ENCODE measurements at places on chromosomes 12 and 14.

DNA sequence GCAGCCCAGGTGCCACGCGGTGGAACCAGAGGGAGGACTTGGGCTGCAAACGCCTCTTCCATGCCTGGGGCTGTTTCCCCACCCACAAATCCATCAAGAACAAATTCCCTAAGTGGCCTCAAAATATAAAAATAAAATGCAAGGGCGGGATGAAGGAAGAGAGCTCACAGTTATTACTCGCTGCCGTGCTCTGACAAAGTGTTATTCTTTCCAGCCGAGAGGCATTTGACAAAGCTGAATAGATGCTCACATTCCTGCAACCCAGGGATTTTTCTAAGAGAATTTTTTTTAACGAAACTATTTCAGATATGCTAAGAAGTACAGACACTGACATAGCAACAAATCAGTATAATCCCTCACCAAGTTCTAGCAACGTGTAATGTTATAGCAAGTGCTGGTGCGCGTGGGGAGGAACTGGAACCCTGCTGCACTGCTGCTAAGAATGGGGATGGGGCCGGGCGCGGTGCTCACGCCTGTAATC is 70.7 kb downstream of the SCARB1 start:
- no peak for DNase-seq

DNA sequence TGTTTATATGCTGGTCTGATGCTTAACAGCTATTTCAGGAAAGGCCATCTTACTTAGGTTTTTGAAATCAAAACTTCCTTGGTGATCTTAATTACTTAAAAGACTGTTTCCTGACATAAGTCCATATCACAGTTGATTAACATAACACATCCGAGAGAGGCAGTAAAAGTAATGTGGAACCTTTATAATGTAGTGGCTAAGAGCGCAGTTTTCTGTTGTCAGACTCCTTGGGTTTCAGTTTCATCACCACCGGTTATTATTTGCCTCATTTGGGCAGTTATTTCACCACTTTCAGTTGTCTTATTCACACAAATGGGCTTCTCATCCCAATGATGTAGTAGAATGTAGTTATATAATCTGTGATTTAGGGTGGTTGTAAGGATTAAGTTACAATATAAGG is 30.9 kb downstream of the TBC1D15 start:
- DNase-seq = no peak

- peak; percentile 28 for DNase-seq
Measured at GRCh38 chr12:26017484-26018211, 59.2 kb downstream of the RASSF8 start.

- DNase-seq = peak; percentile 61
Measured at GRCh38 chr12:16349131-16349460, 1.7 kb downstream of the MGST1 start.

DNA sequence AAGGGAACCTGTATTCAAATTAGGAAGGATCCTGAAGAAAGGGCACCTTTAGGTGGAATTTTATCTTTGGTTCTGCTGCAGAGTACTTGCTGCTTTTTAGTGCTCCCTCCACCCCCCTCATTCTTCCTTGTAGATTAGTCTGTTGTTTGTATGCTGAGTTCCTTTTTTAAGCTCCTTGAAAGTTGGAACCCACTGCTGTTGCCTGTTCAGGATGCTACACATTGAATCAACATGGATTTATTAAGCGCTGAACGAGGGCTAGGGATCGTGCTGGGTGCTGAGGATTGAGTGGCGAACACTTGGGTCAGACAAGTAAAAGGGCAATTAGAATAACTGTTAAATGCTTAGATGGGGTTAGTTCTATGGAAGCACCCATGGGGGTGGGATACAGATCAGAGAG is 884 bp upstream of the AMN1 start:
- DNase-seq = no peak

GRCh38 chr12:46963977-46964971 is 115.1 kb upstream of the PCED1B start:
- DNase-seq = no peak

DNA sequence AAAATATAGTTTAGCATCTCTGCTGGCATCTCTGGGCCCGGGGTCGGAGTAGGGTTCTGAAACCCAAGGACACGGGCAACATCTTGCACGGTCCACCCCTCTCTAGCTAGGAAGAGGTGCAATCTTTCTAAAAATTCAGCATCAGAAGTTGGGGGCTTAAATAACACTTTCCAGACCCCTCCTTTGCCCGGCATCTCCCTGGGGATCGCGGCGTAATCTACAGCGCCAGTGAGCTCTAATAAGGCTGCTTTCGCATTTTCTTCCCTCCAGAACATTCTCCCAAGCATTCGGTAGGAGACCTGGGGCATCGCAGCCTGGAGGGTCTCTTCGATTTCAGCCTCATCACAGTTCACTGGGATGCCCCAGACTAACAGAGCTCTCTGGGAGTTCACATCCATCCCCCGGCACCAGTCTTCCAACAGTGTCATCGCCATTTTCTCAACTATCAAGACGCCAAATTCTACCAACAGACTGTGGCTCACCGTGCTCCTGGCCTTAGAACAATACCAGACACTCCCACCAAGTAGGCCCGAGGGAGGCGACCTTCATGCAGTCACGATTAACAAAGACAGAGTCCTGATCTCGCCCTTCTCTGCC is 880 bp downstream of the PNMA1 start:
- no peak for DNase-seq

- DNase-seq = no peak
Measured at GRCh38 chr14:36588119-36588518, 5.7 kb upstream of the NKX2-8 start.

DNA sequence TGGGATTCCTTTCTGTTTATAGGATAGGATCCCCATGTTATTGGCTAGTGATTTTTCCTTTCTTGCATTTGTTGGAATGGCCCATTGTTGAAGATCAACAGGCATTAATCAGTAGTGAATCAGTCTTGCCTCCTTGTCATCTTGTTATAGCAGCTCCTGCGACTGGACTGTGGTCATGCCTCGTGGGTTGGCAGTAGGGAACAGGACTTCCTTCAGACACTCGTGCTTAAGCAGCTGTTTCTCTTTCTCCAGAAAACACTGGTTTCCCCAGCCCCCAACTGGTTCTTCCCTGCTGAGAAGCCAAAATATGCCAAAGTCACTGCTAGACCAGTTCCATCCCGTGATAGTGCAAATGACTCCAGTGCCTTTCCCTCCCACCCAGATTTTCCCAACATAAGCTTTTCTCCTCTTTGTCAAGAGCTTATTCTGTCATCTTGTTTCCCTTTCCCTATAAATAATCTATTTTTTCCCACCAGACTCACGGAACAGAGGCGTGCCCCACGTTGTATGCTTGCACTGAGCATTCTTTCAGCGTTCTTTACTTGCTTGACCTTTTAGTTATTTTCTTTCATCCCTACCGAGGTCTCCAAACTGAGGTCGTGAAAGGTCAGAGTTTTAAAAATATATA is 83.5 kb downstream of the SAMD4A start:
- DNase-seq = no peak

DNA sequence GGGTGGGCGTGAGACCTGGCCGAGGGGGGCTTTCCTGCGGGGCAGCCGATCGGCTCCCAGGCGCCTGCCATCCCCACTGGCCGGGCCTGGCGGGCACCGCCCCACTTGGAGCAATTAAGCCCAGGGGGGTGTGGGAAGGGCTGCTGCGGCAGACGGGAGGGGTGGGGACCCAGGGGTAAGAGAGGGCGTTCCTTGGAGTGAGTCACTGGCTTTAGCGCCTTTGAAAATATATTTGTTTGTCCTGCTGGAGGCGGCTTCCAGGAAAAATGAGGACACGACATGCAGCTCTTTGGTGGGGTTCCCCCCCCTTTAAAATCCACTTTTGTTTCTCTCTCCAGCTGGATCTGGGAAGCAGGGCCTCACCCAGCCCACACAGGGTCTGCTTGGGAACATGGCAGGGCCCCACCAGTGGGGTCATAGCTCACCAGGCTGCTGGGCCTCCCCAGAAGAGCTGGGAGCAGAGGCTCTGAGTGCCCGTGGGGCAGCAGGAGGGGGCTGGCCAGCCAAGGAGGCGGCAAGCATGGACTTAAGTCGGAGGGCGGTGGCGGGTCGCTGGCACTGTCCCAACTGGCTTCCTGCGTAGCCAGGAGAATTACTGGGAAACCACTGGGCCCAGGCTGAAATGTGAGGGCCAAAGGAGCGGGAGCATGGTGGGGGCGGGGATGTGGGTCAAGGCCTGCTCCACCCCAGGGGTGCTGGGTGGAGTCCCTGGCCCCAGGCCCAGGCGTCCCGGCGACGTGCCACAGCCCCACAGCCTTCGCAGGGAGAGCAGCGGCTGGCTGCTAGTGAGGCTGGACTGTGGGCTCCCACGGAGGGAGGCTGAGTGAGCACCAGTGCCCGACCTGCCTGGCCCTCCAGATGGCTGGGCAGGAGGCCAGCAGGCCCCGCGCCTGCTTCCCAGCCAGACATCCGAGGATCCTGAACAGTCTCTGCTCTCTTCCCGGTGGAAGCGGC is 128.0 kb downstream of the RFLNA start:
- DNase-seq = peak; percentile 95

GRCh38 chr14:74290415-74290814 is 12.3 kb downstream of the ABCD4 start:
- DNase-seq = no peak

- DNase-seq = no peak
Measured at GRCh38 chr14:58243790-58244555, 670 bp upstream of the PSMA3 start.

DNA sequence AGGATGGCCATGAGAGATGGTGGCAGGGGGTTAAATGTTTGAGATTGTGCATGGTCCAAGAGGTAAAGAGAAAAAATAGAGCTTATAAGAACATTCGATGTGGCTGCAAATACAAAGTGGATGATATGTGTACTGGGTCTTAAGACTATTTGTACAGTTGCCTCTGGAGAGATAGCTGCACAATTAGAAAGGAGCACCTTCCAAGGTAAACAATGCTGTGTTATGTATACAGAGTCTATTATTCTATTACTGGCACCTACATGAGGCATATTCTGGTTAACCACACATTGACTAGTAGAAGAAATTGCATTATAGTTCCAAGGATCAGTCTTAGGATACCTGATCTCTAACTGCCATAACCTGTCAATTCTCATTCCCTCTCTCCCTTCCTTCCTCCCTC is 238.0 kb upstream of the FOXN3 start:
- DNase-seq = no peak

GRCh38 chr12:50120521-50120920 is 8.5 kb downstream of the COX14 start:
- DNase-seq = no peak

DNA sequence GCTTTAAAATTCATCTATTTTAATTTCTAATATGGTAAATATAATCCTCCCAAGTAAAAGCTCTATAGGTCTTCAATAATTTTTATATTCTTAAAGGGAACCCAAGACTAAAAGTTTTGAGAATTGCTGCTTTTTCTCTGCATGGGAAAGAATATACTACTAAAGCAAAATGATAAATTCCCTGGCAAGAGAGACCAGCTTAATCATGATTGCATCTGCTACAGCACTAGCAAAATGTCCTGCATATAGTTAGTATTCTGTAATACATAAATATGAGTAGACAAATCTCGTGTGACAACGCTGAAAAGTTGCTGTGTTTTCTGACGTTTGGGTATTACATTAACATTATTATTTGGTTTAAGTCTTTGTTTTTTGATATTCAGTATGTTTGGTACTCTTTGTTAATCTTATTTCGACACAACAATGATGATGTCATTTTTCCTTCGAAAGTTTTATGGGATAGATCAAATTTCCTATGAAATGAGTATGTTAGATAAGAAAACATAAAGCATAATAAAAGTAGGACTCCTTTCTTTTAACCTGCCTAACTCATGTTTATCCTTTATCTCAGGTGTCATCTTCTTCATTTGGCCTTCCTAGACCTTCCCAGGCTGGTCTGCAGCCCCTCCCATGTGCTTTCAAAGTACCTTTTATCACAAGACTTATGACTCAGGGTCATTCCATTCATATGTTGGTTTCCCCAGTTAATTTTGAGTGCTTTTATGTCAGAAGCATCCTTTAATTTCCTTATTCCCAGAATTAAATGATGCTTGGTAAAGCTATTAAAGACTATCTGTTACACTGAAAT is 321.9 kb downstream of the RAD51B start:
- no peak for DNase-seq

GRCh38 chr12:56687223-56688128 is 608 bp downstream of the PTGES3 start:
- DNase-seq = peak; percentile 64

DNA sequence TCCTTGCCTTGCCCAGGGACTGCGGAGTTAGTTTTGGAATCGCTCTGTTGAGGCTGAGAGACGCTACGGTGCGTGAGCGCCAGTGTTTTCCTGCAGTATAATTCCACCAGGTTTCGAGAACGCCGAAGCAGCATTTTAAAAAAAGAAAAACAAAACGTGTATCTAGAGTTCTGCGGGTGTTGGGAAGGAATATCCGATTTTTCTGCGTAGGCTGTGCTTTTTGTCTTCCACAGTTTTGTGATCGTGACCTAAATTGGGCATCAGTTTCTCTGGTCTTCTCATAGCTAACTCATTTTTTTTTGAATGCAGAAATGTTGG is 778 bp downstream of the DNM1L start:
- DNase-seq = no peak

DNA sequence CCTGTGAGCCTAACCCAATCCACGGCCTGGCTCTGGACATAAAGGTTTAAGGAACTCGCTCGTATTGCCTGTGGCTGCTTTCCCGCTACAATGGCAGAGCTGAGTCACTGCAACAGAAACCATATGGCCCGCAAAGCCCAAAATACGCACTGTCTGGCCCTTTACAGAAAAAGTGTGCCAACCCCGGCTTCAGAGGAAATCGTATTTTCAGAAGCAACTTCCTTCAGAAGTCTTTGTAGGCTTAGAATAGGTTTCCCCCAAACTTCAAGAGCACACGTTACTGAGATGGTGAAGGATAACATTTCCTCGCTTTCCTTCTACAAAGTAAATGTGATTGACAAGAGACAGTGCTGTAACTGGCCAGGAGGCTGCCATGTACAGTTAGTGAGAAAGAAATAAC is 34.8 kb upstream of the TESC start:
- DNase-seq = no peak

DNA sequence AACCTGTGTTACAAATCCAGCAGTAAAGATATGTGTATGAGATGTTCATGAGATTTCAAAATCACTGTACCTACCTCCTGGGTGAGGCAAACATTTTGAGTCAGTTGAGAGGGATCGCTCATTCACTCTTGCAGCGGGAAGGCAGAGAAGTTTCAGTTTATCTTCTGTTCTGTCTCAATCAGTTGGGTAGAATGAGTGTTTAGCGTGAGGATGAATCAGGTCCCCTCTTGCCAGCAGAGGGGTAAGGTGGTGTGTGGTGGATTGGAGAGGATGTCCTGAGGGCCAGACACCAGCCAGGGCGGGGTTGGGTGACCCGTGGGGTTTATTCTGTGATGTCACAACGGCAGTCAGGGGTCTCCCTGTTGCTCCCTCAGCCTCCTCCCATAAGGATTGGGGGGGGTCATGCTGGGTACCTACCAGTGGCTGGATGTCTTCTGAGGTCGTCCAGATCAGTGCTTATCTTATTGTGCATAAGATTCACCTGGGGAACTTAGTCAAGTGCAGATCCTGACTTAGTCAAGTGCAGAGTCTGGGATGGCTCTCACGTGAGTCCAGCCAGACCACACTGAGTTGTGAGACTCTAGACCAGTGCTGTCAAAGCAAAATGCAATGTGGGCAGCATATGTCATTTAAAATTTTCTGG is at the start of gene GSG1:
Gene GSG1 (minus strand): TSS at position 277 of the 643 bp plus-strand sequence. CDS start 155 bp downstream, at position 122.
- DNase-seq = no peak
